Activated T-cell treated with anti-CD3 and anti-CD28 coated beads, Interleukin-2, amount 50 U/mL, for 24 hours (primary cell): ENCODE measurements at places on chromosomes 4 and X.

DNA sequence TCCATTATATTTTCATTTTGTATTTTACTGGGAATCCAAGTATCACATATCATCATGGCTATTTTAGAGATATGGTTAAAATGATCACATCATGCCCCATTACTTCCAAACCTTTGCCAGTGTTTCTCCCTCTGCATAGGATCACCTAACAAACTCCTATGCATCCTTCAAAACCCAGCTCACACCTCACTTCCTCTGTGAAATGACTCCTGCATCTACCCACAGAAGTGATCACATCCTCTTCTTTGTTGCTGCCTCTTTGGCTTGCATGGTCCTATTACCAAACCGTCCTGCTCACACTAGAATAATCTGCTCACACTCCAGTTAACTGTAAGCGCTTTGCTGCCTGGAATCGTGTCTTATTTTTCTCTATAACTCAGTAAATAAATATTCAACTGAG is 74.7 kb upstream of the C4orf50 start:
- no peak overlapping the region for H3K27ac ChIP-seq
- peaks cover 11% of the 10 kb centered on the region for H3K27me3 ChIP-seq
- H3K36me3 ChIP-seq = no peaks in the 10 kb centered on the region
- H3K4me3 ChIP-seq = no peak overlapping the region
- DNase-seq = no peak

DNA sequence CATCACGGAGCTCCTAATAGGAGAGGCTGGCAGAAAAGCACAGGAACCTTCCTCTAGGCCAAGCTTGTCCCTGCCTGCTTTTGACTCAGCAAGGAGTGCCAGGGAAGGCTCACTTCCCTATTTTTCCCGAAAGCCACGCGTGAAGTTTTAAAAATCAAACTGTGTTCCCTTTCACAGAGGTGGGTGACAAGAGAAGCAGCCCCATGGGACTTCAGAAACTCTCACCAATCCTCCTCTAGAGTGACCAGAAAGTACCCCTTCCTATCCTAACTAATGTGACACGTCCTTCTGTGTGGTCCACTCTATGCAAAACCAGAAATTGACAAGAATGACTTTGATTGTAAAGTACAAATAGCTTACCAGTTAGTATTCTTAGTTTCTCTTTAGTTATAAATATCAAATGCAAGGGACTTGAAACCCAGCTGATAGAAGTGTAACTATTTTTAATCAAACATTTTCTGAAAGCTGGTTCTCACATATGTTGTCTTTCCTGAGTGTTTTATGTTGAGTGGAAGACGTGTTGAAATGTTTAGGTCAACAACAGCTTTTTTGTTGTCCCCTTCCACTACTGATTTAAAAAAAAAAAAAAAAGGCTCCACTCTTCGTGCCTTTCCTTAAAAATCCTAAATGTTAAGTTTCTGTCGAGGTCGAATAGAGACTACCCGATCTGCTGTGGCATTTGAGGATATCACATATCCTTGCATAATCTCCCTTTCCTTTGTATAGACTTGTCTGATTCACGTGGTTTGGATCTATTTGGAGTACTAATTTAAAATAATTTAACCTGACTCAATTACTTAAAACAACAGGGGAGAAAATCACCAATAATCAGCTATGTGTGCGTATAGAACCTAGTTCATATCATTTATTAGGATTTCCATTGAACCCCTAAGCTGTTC is 42.1 kb downstream of the NFKB1 start:
- peaks cover 96% of the 10 kb centered on the region for H3K36me3 ChIP-seq
- DNase-seq = no peak
- H3K27me3 ChIP-seq = no peaks in the 10 kb centered on the region

GRCh38 chr4:112982680-112983079 is 66.8 kb upstream of the ANK2 start:
- no peaks in the 10 kb centered on the region for H3K4me1 ChIP-seq
- no peaks in the 10 kb centered on the region for H3K36me3 ChIP-seq
- no peak for DNase-seq
- no peak overlapping the region for H3K4me3 ChIP-seq
- no peak overlapping the region for H3K27ac ChIP-seq

- no peak for DNase-seq
- H3K27me3 ChIP-seq = no peaks in the 10 kb centered on the region
- H3K36me3 ChIP-seq = no peaks in the 10 kb centered on the region
- peaks cover 11% of the 10 kb centered on the region for H3K4me1 ChIP-seq
- no peak overlapping the region for H3K4me3 ChIP-seq
Measured at GRCh38 chr4:165507381-165507780, 128.6 kb downstream of the CPE start.

DNA sequence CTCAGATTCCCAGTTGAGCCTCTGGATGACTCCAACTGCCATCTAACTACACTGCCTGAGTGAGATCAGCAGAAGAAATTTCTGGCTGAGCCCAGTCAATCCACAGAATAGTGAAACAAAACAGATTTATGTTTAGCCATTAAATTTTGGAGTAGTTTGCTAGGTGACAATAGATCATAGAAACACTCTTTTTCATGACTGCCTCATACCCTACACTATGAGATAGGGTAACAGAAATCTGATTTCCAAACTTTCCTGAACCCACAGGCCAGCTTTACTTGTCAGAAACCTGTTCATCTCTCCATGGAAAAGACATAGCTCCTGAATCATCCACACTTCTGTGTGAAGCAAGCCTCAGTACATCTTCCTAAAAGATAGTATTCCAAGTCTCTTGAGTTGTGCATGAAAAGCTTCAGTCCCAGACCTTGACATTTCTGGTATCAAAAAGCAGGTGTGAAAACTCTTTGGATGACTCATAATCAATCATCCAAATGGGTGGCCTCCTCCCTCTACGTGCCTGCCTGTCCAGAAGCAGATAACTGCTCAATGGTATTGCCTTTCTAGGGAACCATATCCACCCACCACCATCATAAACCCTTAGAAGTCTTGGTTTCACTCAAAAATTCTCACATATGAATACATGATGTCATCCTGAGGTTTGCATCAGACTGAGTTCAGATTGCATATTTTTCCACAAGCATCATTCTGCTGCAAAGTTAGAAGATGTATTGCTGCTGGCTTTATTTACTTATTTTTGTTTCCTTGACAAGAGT is 47.5 kb upstream of the RAP2C start:
- no peak for DNase-seq
- no peak overlapping the region for H3K4me3 ChIP-seq
- H3K4me1 ChIP-seq = peaks cover 12% of the 10 kb centered on the region
- no peaks in the 10 kb centered on the region for H3K36me3 ChIP-seq
- peak overlapping the region; percentile 5 for H3K27ac ChIP-seq
- peaks cover 38% of the 10 kb centered on the region for H3K27me3 ChIP-seq

DNA sequence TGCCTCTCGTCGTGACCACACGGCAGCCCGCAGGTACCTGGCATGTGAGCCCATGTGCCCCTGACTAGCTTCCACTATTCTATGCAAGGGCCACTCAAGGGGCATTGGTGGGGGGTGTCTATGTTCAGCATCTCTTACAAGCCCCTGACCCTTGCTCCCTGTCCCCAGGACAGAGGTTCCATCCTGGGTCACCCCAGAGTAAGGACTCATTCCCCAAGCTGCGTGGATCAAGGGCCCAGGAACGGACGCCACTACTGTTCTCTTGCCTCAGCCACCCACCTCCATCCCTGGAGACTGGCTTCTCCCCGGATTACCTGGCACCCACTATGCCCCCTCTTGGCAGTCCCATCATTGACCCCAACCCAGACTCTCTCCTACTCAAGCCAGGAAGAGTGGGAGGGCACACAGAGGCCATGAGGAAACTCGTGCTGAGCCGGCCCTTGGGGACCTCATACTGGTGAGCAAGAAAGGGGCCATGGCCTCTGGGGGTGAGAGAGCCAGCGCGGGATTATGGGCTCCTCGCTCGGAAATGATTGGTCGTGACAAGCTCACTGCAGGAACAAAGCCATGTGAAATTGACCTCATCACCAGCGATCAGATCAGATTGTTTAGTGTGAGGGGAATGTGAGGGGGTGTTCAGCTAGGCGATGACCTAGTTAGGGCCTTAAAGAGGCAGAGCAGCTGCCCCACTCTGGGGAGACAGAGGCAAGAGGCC is 50.1 kb upstream of the PJA1 start:
- H3K4me3 ChIP-seq = no peak overlapping the region
- H3K27ac ChIP-seq = no peak overlapping the region
- H3K36me3 ChIP-seq = no peaks in the 10 kb centered on the region
- H3K27me3 ChIP-seq = peaks cover 6% of the 10 kb centered on the region

DNA sequence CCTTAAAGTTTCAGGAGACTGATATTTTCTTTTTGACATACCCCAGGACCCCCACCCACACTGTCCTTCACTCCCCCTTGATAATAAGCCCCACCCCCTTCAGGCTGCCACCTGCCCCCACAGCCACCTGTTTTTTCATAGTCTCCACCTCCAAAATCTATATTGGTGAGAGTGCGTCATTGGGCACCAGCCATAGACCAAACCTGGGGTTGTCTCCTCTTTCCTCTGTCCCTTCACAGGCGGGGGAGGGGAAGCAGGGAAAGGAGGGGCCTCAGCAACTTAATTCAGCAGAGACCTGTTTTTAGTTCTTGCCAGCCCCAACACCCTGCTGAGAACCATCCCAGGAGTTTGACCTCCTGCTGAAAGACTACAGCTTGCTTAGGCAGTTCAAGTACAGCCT is 1.1 kb downstream of the ARHGAP36 start:
- no peak overlapping the region for H3K4me3 ChIP-seq
- no peaks in the 10 kb centered on the region for H3K36me3 ChIP-seq
- no peak overlapping the region for H3K27ac ChIP-seq
- H3K4me1 ChIP-seq = no peaks in the 10 kb centered on the region
- no peak for DNase-seq

- H3K36me3 ChIP-seq = no peaks in the 10 kb centered on the region
- no peaks in the 10 kb centered on the region for H3K27me3 ChIP-seq
- H3K4me1 ChIP-seq = no peaks in the 10 kb centered on the region
- H3K27ac ChIP-seq = no peak overlapping the region
Measured at GRCh38 chr4:85776579-85776978, 301.6 kb downstream of the ARHGAP24 start.

- DNase-seq = no peak
- no peak overlapping the region for H3K27ac ChIP-seq
- H3K36me3 ChIP-seq = no peaks in the 10 kb centered on the region
- H3K4me1 ChIP-seq = no peaks in the 10 kb centered on the region
- no peaks in the 10 kb centered on the region for H3K27me3 ChIP-seq
- H3K4me3 ChIP-seq = no peak overlapping the region
Measured at GRCh38 chr4:31187979-31188378, 467.8 kb downstream of the PCDH7 start.

DNA sequence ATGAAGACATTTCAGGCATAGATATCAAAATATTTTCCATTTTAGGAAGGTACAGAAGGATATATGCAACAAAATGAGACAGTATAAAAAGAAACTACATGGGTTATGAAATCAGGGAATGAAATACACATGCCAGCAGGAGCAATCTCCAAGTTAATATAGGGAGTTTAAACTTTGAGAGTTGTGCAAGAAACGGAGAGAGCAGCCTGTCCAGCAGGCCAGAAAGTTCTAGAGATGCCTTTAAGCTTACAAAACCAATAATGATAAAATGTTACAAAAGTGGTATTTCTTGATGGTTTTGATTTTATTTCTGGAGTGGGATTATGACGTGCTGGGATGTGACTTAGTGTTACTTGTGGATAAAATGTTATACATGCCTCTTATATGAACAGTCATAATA is 2047.9 kb downstream of the ARAP2 start:
- H3K4me3 ChIP-seq = no peak overlapping the region
- H3K4me1 ChIP-seq = no peaks in the 10 kb centered on the region
- H3K36me3 ChIP-seq = no peaks in the 10 kb centered on the region
- no peaks in the 10 kb centered on the region for H3K27me3 ChIP-seq

DNA sequence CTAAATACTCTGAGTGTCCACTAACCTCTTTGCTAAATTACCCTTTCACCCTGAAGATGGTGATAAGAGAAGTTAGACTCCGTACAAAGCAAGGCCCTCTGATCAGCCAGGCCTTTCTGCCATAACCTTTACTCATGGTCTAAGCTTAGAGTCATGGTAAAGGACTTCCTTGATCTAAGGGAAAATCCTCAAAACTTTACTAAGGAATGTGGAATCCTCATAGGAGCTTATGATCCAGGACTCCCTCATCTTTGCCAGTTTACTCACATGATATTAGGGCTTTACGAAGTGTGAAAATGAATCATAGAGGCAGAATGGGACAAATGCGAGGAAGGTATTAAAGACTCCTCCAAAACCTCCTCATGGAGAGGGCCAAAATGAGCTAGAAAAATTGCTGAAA is 7.9 kb upstream of the FAM13A start:
- no peak overlapping the region for H3K4me3 ChIP-seq
- DNase-seq = no peak
- H3K36me3 ChIP-seq = no peaks in the 10 kb centered on the region
- no peak overlapping the region for H3K27ac ChIP-seq

GRCh38 chrX:44904542-44905115 is 31.6 kb downstream of the KDM6A start:
- no peak overlapping the region for H3K4me3 ChIP-seq
- peaks cover 25% of the 10 kb centered on the region for H3K36me3 ChIP-seq
- peaks cover 76% of the 10 kb centered on the region for H3K4me1 ChIP-seq
- DNase-seq = no peak

- H3K4me1 ChIP-seq = no peaks in the 10 kb centered on the region
- no peaks in the 10 kb centered on the region for H3K36me3 ChIP-seq
- H3K4me3 ChIP-seq = no peak overlapping the region
- DNase-seq = no peak
- H3K27me3 ChIP-seq = peaks cover 11% of the 10 kb centered on the region
Measured at GRCh38 chrX:35682476-35682875, 115.7 kb upstream of the MAGEB16 start.

DNA sequence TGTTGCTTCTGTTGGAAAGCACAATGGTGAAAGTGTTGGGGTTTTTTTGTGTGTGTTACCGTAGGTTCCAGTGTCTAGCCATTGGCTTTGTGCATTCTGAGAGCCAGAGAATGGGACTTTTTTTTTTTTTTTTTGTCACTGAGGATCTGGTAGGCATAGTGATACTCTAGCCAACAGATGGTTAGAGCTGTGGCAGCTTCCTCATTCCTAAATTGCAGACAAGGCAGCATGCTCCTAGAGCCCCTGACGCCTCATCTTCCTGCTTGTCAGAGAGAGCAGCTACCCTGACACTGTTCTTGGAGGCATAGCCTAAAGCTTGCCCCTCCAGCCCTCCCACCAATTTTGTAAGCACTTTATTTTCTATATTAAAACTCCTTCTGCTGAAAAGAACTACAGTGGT is 27.0 kb downstream of the ARHGEF9 start:
- H3K4me3 ChIP-seq = no peak overlapping the region
- H3K27me3 ChIP-seq = peaks cover 38% of the 10 kb centered on the region

- H3K4me3 ChIP-seq = no peak overlapping the region
- H3K4me1 ChIP-seq = no peaks in the 10 kb centered on the region
- DNase-seq = no peak
- H3K36me3 ChIP-seq = peaks cover 10% of the 10 kb centered on the region
Measured at GRCh38 chr4:139501117-139501516, 47.2 kb downstream of the RAB33B start.
